ENCODE measurements at places on chromosomes 3 and 15.

DNA sequence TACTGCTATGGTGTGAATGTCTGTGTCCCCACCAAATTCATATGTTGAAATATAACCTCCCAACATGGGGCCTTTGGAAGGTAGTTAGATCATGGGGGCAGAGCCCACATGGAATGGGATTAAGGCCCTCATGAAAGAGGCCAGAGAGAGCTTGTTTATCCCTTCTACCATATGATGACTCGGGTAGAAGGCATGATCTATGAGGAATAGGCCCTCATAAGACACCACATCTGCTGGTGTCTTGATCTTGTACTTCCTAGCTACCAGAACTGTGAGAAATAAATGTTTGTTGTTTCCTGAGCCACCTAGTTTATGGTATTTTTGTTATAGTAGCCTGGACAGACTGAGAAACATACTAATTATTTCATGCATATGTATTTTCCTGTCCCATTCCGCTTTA lies 51.9 kb downstream of the WWTR1 start:
- no peak for DNase-seq

DNA sequence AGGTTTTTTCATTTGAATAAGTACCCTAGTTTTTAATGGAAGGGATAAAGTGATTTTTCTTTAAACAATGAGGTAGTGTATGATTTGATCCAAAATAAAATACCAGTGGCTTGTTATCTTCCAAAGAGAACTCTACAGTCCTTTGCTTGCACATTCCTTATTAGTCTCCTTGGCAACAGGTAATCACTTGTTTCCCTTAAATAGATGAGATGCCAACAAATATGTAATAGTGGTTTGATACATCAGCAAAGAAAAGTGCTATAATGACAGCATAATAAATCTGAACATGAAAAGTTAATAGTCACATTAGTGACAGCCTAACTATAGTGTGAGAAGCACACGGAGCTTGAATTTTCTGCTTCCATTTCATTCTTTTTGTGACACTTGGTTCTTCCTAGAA lies 360.2 kb downstream of the ZNF385D start:
- DNase-seq, result no peak

DNA sequence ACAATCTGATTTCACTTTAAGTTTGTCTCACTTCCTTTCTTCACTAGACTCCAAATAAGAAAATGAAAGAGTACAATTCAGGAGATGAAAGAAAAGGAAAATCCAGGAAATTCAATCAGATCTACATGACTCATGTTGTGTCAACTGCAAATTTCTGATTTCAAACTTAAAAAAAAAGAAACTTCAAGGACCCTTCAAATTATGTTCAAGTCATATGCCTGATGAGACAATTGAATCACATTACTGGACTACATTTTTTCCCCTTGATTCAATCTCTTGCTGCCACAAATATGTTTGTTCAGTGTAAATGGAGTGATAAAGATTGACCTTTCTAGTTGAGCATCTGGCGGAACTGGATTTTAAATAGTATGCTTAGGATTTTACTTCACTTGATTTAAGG lies 37.4 kb downstream of the FRMD5 start:
- no peak for DNase-seq

- no peak for DNase-seq
Observed at GRCh38 chr15:79028411-79028964, 62.1 kb downstream of the RASGRF1 start.

DNA sequence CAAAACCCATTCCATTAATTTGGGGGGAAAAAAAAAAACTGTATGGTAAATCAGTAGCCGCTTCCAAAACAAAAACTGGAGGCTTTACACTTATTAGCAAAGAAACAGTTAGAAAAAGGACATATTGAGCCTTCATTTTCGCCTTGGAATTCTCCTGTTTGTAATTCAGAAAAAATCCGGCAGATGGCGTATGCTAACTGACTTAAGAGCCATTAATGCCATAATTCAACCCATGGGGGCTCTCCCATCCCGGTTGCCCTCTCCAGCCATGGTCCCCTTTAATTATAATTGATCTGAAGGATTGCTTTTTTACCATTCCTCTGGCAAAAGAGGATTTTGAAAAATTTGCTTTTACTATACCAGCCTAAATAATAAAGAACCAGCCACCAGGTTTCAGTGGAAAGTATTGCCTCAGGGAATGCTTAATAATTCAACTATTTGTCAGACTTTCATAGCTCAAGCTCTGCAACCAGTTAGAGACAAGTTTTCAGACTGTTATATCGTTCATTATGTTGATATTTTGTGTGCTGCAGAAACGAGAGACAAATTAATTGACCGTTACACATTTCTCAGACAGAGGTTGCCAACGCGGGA lies 9.4 kb upstream of the RPL24 start:
- no peak for DNase-seq

DNA sequence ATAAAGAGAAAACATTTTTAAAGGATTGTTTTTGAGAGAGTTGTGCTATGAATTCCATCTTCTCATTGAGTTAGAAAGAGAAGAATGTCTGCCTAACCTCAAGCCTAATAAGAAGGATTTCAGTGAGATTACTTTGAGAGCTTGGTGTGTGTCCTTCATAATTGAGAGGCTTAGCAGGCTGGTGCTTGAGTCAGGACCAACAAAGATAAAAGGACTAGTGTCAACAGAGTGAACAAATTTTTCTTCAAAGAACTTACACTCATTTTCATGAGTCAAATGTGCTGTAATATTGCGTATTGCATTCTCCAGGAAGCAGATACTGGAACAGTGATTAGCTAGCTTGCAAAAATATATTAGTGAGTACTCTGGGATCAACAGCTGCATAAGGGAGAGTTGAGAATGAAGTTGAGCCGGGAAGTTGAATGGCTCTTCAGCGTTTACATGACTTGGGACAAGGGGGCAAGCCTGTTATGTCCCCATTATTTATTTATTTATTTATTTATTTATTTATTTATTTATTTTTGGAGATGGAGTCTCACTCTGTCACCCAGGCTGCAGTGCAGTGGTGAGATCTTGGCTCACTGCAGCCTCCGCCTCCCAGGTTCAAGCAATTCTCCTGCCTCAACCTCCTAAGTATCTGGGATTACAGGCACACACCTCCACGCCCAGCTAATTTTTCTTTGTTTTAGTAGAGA lies 37.5 kb upstream of the SLITRK3 start:
- no peak for DNase-seq

DNA sequence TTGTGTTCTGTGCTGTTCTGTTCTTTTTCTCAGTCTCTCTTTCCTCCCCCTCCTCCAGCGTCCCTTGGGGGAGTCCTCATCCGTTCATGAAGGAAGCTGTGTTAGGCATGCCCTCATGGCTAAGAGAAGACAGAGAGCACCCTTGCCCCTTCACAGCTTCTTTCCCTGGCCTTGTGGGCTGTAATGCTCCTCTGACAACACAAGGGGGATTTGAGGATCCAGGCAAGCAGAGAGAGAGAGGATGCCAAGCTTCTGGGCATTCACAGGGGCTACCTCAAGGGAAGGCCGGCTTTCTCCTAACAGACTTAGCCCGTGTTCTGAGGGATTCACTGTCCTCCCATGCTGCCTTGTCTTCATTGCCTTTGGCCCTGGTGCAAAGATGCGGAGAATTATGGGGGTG lies 389.5 kb downstream of the LRTM1 start:
- DNase-seq, result no peak

GRCh38 chr3:126781406-126781805 lies 77.4 kb downstream of the CHCHD6 start:
- DNase-seq, result no peak

DNA sequence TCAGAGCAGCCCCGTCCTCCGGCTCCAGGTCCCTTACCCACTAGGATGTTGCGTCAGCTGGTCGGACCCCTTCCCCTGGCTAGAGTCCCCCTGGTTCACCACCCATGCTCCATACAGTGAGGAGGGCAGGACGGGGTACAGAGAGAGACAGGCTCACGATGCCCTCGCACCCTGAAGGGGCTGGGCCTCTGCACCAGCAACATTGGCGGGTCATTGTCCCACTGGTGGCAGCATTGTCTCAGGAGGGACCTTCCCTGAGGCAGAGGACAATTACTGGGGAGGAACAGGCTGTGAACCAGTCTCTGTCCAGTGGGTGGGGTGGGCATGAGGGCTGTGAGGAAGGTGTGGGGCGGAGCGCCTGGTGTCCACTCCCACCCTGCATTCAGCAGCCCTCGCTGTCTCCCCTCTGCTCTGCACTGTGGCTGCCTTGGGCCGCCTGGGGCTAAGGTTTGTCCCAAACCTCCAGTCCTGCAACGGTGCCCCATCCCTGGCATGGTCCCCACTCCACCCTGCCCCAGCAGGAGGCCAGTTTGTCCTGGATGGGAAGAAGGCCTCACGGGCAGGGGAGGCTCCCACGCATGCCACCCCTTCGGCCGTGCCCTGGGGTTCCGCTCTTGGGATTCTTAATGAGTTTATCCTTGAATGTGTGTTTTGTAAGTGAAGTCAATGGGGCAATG lies 48.0 kb upstream of the KLF13 start:
- DNase-seq, result no peak

DNA sequence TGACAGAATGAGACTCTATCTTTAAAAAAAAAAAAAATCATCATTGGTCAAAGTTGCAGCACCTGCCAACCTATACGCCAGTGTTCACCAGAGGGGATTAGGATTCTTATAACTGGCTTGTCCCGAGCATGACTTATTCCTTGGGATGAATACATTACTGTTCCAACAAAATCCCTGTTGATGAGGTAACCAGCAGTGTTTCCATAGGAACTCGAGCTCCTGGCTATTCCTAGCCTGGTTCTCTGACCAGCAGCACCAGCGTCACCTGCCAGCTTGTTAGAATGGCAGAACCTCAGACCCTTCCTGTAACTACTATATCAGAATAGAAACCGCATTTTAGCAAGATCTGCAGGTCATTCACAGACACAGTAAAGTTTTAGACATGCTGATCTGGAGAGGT lies 364.4 kb downstream of the PTPRG start:
- DNase-seq, result no peak

DNA sequence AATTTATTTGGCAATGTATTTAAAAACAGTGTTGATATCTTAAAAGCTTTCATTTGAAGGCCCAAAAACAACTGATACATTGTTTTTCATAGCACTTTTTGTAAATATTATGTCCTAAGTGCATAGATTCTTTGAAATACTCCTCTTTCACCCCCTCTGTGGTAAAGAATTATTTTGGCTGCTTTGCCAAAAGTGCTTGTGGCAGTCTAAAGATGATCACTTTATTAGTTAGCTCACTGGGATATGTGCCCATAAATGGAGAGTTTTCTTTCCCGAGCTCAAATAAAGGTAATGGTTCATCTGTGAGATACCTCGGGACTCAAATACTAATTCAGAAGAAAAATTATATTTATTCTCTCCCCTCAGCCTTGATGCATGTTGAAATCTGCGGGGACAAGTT lies 16.7 kb downstream of the AKAP13 start:
- no peak for DNase-seq

DNA sequence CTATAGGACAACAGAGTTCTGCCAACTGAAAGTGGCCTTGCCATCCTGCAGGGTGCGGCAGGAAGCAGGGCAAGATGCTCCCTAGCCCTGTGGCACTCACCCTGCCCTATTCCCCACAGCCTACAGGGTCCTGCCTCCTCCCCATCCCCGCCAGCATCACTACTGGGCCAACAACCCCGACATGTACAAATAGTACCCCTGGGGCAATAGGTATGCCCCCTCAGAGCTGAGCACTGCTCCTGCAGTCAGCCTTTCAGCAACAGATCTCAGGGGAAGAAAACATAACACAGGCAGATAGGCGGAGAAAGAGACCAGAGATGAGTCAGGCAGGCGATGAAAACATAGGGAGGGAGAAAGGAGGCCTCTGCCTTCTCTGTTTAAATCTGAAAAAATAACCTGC lies 74.7 kb downstream of the XXYLT1 start:
- no peak for DNase-seq

- DNase-seq, result no peak
Observed at GRCh38 chr15:45093622-45094357, 20.2 kb downstream of the DUOX2 start.

GRCh38 chr3:52121464-52121805 lies 32.8 kb downstream of the POC1A start:
- DNase-seq, result peak; percentile 50

DNA sequence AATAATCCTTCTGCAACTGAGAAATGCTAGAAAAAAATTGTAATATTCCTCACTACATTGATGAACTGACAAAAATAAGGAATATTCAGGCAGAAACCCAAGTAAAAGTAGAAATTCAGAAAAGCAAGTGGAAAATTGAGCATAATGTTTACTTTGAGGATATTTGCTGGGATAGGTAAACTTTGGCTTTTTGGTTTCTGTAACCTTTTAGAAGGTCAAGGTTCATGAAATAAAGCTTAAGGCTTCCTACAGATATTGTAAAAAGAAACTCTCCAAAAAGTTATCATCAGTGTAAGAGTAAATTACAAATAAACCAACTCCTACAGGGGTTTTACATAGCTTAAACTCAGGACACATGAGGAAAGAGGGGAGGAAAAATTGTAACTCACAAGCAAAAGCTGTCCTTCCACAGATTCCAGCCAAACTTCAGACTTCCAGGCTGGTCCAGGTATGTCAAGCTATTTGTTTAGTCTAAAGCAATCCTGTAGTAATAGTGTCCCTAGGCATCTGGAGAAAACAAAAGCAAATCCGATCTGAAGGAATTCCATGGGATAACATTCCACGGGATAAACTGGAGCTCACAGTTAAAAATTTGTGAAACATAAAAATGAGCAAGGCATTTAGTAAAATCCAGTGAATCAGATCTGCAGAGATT lies 21.1 kb downstream of the C3orf70 start:
- DNase-seq, result no peak

DNA sequence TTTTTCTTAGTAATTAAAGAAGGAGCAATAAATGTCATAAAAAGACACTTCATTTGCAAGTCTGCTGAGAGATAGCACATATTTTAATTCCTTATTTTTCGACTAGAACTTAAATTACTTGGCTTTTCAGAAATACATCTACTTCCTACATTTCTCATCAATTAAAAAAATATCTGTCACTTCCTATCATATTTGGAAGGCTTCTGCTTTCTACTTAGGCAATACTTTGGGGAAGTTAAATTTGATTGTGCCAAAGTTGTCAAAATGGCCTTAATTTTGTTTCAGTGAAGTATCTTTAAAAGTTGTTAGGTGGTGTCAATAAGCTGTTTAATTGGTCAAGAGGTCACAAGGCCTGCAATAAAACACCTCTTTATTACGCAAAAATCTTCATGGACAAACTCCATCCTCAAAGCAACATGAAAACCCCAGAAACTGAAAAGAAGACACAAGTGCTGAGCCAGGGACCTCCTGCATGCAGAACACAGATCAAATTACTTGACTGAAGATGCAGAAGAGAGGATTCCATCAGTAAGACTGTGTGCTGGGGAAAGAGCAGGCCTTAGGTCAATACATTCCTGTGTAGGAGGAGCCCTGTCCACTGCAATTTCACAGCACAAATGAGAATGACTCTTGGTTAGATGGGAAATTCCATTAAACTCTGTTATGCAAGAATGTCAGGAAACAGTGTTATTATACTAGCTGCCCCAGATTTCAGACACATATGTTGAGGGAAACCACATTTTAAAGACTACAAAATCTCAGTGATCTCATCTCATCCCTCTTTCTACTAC lies 48.0 kb upstream of the FSTL1 start:
- no peak for DNase-seq

- no peak for DNase-seq
Observed at GRCh38 chr3:17070161-17070959, 185.6 kb downstream of the PLCL2 start.

Measured in bone marrow (tissue), 2 donors.